Stomach (tissue), 19 donors: ENCODE measurements at places on chromosomes 11 and 22. TPM values are rescaled to one million over a fixed set of nuclear protein-coding genes. Genes with fewer than 3 reads are reported as not detected.

DNA sequence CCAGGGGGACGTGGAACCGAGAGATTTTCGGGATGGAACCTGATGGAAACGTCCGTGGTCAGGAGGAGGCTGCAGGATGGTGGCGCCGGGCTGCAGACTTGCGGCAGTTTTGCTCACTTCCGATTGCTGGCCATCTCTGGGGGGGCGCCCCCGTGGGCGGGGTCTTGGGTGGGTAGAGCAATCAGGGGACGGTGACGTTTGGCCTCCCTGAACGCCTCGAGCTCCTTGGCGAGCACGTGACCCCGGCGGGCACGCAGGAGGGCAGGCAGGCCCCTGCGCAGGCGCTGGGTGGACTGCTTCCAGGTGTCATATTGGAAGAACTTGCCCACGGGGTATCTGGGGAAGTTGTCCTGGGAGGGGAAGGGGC is 6.3 kb downstream of the IGF2 start:
- no peak for DNase-seq

- DNase-seq, result peak; percentile 47
These were observed 14.2 kb upstream of the GNB1L start for GRCh38 chr22:19868773-19869471.

- no peak for DNase-seq
These were observed 72.8 kb downstream of the SFI1 start for GRCh38 chr22:31569126-31569525.

DNA sequence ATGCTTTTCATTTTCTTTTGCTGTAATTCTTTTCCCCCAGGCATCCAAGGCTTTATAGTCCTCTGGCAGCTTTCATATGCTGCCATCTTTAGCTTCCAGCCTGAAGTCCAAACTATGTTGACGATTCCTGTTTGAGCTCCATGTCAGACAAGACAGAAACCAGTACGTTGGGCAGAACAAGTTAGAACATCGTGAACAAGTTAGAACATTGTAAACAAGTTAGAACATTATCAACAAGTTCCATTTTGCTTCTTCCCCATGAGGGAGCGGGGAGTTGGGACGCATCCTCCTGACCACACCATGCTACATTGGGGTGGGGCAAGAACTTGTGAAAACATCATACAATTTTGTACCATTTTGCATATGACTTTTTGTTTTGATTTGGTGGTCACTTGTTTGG is 23.9 kb downstream of the GLB1L2 start:
- no peak for DNase-seq

DNA sequence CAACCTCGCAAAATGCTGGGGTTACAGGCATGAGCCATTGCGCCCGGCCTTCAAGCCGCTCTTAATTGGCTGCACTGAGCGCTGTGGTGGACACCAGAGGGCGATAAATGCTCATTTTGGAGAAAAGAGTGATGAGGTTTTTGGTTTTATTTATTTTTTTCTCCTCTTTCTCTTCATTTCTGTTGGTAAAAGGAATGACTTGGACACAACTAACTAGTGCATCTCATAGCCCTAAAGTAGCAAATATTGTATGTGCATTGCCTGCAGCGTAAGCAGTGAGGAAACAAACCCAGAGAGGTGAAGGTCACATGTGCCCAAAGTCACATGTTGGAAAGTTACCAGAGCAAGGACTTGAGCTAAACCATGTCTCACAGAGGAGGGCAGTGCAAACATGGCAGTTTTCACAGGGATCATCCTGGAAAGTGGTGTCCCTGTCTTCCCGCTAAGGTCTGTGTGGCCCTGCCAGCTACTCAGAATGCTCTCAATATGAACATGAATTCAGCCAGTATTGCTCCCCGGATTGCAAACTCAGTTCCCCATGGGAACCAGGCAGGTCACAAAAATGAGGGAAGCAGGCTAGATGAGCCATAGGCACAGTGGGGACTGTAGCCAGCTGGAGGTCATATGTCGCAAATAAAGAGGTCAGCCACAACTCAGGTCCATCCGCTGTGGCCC is 8.6 kb upstream of the CD82 start:
- peak; percentile 85 for DNase-seq

DNA sequence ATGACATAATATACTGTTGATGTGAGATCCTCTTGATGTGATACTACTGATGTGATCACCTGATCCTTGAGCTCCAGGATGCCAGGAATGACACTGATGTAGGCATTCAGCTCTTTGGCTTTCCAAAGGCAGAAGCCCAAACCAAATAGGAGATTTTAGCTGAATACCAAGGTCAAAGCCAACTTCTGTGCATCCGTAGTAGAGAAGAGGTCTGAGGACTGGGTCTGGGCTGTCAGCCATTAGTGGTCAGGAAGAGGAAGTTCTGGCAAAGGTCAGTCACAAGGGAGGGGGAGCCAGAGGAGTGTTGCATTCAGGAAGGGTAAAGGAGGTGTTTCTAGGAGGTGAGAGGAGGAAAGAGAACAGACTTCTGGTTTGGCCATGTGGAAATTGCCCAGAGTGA is 53.4 kb upstream of the PARVG start:
- no peak for DNase-seq

DNA sequence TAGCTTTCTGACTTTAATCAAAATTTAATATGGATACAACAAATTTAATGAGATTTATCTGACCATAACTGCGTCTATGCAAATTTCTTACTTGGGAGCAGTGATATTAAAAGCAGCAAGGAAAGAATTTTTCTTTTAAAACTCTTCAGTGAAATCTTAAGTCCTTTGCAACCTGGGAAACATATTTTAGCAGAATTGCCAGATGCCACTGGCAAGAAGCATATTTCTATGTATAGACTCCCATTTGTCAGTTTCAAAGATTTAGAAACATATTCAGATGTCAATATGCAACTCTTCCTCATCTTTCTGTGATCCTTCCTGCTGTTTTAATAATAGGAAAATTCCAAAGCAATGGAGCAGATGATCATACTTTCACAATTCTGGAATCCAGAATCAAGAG is 911.3 kb downstream of the LUZP2 start:
- no peak for DNase-seq

GRCh38 chr11:14622223-14622954 is 21.2 kb upstream of the PDE3B start:
- no peak for DNase-seq

DNA sequence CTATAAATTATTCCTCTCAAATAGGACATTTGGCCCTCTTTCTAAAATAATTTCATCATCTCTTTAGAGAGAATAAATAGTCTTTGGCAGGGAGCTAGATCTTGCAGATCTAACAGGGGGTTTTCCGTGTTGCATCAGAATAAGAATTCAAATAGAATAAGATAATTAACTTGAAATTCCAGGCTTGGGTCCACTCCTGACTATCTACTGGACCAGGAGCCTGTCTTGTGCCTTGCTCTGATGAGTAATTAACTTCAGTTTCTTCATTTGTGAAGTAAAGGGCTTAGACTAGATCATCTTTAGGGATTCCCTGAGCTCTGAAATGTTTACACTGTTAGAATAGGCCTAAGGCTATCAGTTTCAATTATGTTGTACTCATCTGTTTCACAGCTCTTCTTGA is 23.5 kb upstream of the TMEM123 start:
- DNase-seq, result no peak

DNA sequence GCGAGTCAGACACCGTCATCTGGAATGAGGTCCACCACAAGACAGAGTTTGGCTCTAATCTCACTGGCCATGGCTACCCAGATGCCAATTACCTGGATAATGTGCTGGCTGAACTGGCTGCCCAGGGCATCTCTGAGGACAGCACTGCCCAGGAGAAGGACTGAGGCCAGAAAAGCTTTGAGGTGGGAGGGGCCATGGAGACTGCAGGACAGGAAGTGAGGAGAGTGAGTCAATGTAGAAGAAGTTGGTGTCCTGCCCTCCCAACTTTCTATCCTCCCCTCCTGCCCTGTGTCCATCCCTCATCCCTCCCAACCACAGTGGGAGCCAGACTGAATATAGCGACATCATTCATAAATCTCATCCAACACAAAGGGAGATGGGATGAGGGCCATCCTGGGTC is 8.0 kb downstream of the MPEG1 start:
- no peak for DNase-seq

DNA sequence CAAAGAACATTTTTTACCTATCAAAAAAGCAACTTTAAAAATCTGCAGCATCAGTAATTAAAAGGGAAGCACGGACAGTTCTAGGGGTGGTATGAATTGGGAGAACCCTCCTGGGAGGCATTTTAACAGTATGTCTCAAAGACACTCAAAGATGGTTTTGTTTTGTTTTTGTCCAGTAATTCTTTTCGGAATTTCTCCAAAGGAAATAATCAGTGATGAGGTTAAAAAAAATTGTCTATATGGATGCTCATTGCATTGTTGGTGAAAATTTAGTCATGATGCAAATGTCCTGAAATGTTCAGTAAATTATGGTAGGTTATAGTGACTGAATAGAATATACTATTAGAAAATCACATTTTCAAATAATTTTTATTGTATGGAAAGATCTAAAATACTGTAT is 115.1 kb downstream of the ATXN10 start:
- no peak for DNase-seq

DNA sequence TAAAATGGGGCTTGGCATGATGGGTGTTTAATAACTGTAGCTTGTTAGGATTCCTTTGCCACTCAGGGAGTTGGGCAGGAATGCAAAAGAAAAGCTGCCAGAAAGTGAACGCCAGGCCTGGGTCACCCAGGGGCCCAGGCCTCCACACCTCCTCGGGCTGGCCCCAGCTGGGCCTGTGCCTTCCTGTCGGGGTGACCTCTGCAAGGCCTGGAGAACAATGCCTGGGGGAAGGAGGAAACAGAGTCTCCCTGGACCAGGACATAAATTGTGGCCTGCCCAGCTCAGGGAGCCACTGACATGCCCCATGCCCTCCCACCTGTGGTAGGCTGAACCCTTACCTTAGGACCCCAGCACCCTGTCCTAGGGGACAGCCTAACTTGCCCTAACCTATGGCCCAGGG is 21.9 kb downstream of the MN1 start:
- no peak for DNase-seq

DNA sequence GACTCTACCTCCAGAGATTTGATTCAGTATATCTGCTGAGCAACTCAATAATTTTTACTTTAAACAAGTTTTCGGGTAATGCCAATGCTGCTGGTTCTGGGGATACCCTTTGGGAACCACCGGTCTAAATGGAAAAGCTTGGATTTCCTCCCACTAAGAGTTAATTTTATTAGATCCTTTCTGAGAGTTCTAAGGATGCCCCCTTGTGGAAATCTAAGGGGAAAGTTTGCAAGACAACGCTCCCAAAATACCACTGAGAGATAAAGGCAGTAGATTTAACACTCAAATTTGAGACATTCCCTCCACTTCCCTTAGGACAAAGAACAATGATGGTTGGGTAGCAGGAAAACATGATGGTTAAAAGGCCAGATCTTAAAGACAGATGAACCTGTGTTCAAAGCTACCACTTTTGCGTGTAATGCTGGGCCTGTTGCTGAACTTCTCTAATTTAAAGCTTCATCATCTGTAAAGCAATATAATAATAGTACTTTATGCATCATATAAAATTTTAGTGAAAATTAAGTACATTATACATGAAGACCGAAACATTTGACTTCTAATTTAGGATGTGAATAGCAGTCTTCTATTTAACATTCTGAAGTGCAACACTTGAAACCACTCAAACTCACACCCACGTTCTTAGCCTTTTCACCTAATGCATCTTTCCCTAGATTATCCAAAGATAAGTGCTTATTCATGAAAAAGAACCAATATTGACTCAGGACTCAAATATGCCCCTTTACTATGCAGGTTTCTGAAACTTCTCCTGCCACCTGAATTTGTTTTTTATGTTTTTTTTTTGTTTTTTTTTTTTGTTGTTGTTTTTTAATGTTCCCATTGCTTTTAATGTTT is 110.1 kb upstream of the LUZP2 start:
- DNase-seq, result no peak

GRCh38 chr22:25545672-25546071 is 18.8 kb upstream of the GRK3 start:
- DNase-seq, result no peak

DNA sequence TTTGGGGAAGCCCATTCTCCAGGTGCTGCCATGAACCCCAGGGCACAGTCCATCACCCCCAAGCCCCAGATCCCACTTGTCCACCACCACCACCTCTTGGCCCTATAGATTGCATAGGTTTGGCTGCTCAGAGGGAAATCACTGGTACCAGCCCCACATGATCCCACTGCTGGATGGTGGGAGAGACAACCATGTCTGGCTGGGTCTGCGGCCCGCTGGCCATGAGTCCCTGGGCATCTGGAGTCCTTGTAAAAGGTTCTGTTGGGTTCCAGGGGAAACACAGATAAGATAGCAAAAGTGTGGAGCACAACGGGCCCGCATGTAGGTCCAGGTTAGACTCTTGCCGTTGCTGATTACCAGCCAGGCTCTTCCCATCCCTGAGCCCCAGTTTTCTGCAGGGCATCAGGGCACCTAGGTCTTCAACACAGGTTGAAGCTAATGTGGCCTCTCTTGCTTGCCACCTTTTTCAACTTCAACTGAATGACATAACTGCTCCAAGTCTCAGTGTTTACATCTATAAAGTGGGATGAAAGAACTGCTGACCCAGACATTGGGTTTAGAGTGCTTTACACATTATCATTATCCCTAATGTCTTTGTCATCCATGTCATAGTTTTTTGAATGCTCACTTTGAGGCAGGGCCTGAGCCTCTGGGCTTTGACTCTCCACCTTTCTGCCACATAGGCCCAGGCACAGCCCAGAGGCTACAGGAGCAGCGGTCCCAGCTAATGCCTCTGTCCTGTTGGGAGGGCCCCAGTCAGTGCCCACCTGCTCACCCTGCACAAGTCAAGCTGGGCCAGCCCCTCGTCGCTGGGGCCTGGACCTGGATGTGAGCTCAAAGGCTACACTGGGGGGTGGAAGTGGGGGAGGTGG is 1.0 kb upstream of the TANGO2 start:
- DNase-seq, result no peak

GRCh38 chr22:46504584-46504983 is 32.8 kb downstream of the CELSR1 start:
- no peak for DNase-seq

DNA sequence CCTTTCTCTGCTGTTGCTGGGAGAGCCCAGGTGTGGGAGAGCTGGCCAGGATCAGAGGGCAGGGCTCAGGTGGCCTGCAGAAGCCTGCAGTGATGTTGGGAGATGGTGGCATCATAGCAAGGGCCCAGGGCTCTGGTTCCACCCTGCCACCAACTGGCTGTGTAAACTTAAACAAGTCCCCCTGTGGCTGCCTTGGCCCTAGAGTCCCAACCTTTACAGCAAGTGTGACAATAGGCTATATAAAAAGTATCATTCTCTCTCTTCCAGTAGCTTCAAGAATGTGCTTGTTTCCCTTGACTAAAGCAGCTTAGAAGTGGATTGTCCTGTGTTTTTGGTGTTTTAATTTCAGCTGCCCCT is 201.8 kb upstream of the E2F8 start:
- DNase-seq, result no peak

GRCh38 chr11:96744697-96745096 is 354.9 kb downstream of the JRKL start:
- no peak for DNase-seq

GRCh38 chr11:6127881-6128280 is 20.4 kb downstream of the OR56B4 start:
- DNase-seq, result no peak

- no peak for DNase-seq
These were observed 6.1 kb downstream of the MRPL11 start for GRCh38 chr11:66432597-66432996.

The LIF gene
- 2.4 TPM for total RNA-seq

The TEX12 gene
- total RNA-seq, result not detected

The RASD2 gene
- total RNA-seq, result 0.43 TPM

The RFPL1 gene
- not detected for total RNA-seq

The NCR3LG1 gene
- total RNA-seq, result 4.1 TPM

The TMEM138 gene
- total RNA-seq, result 24.4 TPM

The OR51B5 gene
- total RNA-seq, result not detected

The TRIM5 gene
- total RNA-seq, result 12.6 TPM

The PLEKHA7 gene
- 81.1 TPM for total RNA-seq

The CARNS1 gene
- total RNA-seq, result 15.4 TPM

The DEFB131B gene
- total RNA-seq, result not detected

The GAL gene
- not detected for total RNA-seq

The FJX1 gene
- total RNA-seq, result not detected
